T-helper 1 cell treated with Interleukin-12 subunit alpha and Interleukin-12 subunit beta and Interleukin-4 antibody, amounts not matched to agents 30 ng/mL and 1 ng/mL, for 36 hours (primary cell): ENCODE measurements at places on chromosomes 2 and 18. TPM values are rescaled to one million over a fixed set of nuclear protein-coding genes. Genes with fewer than 3 reads are reported as not detected.

Gene CNNM3
- 24.2 and 25.7 TPM in 2 replicates for total RNA-seq

Gene NR4A2
- 5.5 TPM in 2 replicates for total RNA-seq

Gene ANKRD53
- not detected in 2 replicates for total RNA-seq

Gene METTL8
- 13.8 and 19.8 TPM in 2 replicates for total RNA-seq

Gene PAIP2B
- total RNA-seq, result 0.66 and 0.74 TPM in 2 replicates

Gene GPR45
- not detected in 2 replicates for total RNA-seq

Gene NOP58
- total RNA-seq, result 119 and 121 TPM in 2 replicates

Gene SUCLG1
- total RNA-seq, result 68.6 and 72.2 TPM in 2 replicates

Gene ALPG
- not detected in 2 replicates for total RNA-seq

Gene FAHD2B
- 24.4 and 24.8 TPM in 2 replicates for total RNA-seq

Gene CD8B2
- total RNA-seq, result 0.15 and 0.46 TPM in 2 replicates

Gene MYO3B
- 0.59 and 0.78 TPM in 2 replicates for total RNA-seq

Gene GALR1
- not detected in 2 replicates for total RNA-seq

Gene TMEM247
- total RNA-seq, result not detected in 2 replicates

Gene CABYR
- 0.74 and 1.2 TPM in 2 replicates for total RNA-seq

Gene SCN7A
- total RNA-seq, result not detected in 2 replicates

Gene CROCC2
- total RNA-seq, result not detected in 2 replicates

Gene AMER3
- total RNA-seq, result not detected in 2 replicates

Gene TXNL1
- total RNA-seq, result 56.6 and 61.2 TPM in 2 replicates

Gene NGEF
- total RNA-seq, result not detected in 2 replicates

Gene LRRC30
- total RNA-seq, result not detected in 2 replicates

Gene AQP12B
- not detected in 2 replicates for total RNA-seq

Gene TXNDC2
- total RNA-seq, result not detected in 2 replicates

Gene LAMA3
- total RNA-seq, result 0.05 TPM in 1 of 2 replicates, not detected in the other
